Peyer's patch (tissue), 4 donors: ENCODE measurements at places on chromosomes 7 and 10. TPM values are rescaled to one million over a fixed set of nuclear protein-coding genes. Genes with fewer than 3 reads are reported as not detected.

- DNase-seq = no peak
Observed at GRCh38 chr7:68573271-68574005, 1024.8 kb upstream of the AUTS2 start.

- no peak for DNase-seq
Observed at GRCh38 chr7:11252011-11252607, 278.4 kb downstream of the PHF14 start.

DNA sequence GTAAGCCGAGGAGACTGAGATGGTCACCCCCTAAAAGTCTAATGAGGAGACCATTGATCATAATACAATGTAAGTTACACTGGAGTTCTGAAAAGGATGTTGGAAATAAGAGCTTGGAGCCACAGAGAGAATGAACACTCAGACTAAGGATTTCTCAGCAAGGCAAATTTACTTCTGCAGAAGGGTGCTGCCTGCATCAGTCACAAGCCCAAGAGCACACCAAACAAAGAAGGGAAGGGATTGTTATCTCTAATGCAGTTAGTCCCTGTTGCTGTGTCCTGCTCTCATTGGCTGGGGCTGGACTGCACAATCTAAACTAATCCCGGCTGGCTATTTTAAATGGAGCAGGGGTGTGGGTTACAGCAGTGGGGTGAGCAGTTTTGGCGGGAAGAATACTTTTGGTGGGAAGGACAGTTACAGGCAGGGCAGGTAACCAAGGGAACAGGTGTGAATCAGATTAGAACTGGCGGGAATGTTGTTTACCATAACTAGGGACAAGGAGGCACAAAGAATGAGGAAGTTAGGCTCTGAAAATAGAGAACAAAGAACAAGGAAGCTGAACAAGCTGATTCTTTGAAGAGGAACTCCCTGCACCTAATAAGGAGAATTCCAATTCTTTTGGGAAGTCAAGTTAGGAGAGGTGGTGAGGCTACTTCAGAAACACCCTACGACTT is 30.3 kb upstream of the TRIM24 start:
- no peak for DNase-seq

DNA sequence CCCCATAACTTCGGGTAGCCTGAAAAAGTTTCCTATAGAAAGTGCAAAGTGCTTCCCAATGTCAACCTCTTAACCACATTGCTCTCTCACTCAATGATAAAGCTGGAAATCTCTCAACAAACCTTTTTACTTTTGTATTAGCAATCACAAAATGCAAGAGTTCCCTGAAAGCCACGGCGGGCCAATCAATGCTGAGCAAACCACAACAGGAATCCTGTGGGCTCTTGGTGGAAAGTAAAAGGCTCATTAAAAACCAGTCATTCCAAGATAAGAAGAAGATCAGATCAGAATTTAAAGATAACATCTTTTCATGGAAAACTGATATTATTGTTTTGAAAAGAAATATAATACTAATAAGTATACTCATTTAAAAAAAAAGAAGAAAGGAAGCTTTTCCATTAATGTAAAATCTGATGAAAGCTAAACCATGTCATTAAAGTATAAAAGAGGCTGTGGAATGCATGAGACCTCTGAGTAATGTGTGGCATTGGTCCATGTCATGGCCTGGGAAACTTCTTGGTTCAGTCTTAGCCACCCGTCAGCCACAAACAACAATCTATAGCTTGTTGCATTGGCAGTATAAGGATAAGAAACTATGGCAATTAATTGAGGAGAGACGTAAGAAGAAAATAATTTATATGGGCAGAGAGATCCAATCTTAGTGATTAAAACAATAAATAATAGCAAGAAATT is 1066.1 kb upstream of the SORCS1 start:
- no peak for DNase-seq

DNA sequence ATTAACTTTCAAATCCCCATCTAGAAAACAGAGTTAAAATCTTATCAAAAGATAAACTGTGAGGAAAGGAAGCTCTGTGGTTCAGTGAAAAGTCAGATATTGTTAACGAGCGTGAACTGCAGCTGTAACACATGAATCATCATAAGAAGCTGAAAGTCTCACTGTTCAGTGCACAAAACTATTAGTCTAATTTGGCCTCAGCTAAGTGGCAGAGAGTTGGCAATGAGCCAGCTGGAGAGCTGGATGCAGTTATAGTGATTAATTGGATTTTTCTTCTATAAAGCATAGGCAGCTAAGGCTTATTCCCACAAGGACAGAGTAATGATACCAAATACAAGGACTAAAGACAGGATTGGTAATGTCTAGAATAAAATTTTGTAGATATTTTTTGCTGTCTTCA is 101.1 kb upstream of the ABCB5 start:
- no peak for DNase-seq

DNA sequence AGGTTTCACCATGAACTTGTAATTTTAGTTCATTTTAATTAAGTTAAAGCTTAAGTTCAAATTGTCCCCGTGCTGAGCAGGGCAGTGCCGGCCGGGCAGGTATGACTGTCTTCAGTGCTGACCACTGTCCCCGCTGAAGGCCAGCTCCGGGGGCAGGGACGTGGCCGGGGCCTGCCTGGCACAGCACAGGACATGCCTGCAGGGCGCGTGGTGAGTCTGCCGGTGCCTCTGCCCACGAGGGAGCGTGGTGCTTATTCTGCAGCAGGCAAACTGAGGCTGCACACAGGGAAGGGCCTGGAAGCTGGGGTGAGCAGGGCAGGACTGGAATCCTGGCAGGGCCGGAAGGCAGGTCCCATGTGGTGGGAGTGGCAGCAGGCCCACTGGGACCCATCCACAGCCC is 9.8 kb downstream of the MICALL2 start:
- no peak for DNase-seq

- DNase-seq = no peak
Observed at GRCh38 chr10:58358314-58358933, 23.6 kb downstream of the UBE2D1 start.

DNA sequence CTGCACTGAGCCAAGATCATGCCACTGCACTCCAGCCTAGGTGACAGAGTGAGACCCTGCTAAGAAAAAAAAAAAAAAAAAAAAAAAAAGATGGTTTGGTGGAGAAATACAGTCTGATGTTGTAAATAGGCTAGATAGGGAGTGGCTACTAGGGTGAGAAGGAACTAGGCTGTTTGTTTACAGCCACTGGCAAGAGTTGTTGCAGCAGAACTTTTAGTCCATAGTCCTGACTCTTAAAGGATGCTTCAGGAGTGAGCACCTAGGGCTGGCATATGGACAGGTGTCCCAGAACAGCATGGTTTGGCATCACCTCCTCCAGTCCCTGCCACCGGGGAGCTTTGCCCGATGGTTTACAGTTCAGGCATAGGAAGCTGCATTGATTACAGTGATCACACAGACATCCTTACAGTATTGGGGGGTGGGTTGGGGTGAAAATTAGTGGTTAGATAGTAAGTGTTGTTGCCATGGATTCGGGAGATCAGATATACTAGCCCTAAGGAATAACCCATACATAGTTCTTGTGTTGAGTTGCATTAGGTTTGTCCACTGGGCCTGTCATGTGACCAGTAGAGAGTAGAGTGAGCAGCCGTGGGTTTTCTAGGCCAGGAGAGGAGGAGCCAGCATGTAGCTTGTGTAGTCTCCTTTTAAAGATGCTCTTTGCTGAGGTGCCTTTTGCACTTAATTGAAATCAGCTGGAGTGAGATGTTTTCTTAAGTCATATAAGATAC is 35.9 kb downstream of the ZRANB1 start:
- no peak for DNase-seq

The FAM25C gene
- not detected for total RNA-seq

The CFAP70 gene
- total RNA-seq = 5.8 TPM
